Astrocyte (in vitro differentiated cells and primary cell): ENCODE measurements at places on chromosomes 6 and 20. TPM values are rescaled to one million over a fixed set of nuclear protein-coding genes. Genes with fewer than 3 reads are reported as not detected.

Gene CHMP4B
- 85.0 and 90.6 TPM in 2 replicates for total RNA-seq

Gene CST9L
- total RNA-seq: not detected in 2 replicates

Gene GHRH
- total RNA-seq: not detected in 2 replicates

GRCh38 chr6:113690281-113691259 is 166.6 kb upstream of the MARCKS start:
- peaks cover 15% of the 10 kb centered on the region for H3K4me1 ChIP-seq
- H3K27ac ChIP-seq: peak overlapping the region; percentile 60
- H3K27me3 ChIP-seq: no peaks in the 10 kb centered on the region
- H3K36me3 ChIP-seq: no peaks in the 10 kb centered on the region
- H3K4me3 ChIP-seq: no peak overlapping the region

DNA sequence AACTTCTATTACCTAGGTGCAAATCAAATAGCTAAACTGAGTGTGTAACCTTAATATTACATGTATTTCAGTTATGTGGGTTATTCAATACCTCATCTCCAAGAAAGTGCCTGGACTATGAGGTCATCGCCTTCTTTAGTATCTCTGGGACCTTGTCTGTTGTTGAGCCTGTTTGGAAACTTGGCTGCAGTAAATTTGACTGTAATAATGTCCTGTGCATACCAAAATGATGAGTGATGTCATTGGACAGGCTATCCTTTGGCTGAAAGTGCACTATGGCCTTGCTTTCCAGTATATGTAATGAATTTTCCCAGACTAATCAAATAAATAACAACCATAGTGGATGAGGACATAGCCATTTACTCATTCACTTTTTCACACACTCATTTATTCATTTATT is 455.1 kb downstream of the ADGRB3 start:
- no peaks in the 10 kb centered on the region for H3K36me3 ChIP-seq
- H3K27me3 ChIP-seq: no peaks in the 10 kb centered on the region
- H3K27ac ChIP-seq: peak overlapping the region; percentile 68
- peak; percentile 96 for DNase-seq
- H3K4me1 ChIP-seq: peaks cover 12% of the 10 kb centered on the region

- DNase-seq: no peak
- no peaks in the 10 kb centered on the region for H3K27me3 ChIP-seq
These were observed 379.5 kb upstream of the POU3F2 start for GRCh38 chr6:98454809-98455322.

DNA sequence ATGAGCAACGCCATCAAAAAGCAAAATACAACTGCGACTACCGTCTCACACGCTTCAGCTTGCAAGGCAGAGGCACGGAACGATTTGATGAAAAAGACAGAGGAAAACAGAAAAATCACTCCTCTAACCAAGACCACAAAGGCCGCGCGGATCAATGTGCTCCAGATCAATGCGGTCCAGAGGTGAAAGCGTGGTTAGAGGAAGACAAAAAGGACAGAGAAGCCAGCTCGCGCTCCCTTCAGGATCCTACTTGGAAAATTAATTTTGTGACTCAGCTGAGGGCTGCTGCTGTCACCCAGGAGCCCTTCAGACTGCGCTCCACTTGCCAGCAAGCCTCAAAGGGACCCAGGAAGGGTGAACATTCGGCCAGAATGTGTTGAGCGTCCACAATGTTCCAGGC is 140.2 kb upstream of the RPS6KA2 start:
- no peaks in the 10 kb centered on the region for H3K36me3 ChIP-seq
- peaks cover 5% of the 10 kb centered on the region for H3K27me3 ChIP-seq
- H3K27ac ChIP-seq: no peak overlapping the region
- H3K4me3 ChIP-seq: no peak overlapping the region

GRCh38 chr6:116438590-116439448 is 22.4 kb upstream of the CALHM6 start:
- peaks cover 12% of the 10 kb centered on the region for H3K4me1 ChIP-seq
- DNase-seq: no peak
- peaks cover 11% of the 10 kb centered on the region for H3K36me3 ChIP-seq
- H3K27ac ChIP-seq: peak overlapping the region; percentile 54

GRCh38 chr6:2215342-2215741 is 30.1 kb downstream of the GMDS start:
- no peaks in the 10 kb centered on the region for H3K36me3 ChIP-seq
- peaks cover 2% of the 10 kb centered on the region for H3K4me1 ChIP-seq
- H3K27ac ChIP-seq: no peak overlapping the region
- no peak for DNase-seq
- H3K4me3 ChIP-seq: no peak overlapping the region
